ENCODE measurements at places on chromosomes 5 and 9. TPM values are rescaled to one million over a fixed set of nuclear protein-coding genes. Genes with fewer than 3 reads are reported as not detected.

- no peak overlapping the region for H3K27ac ChIP-seq
- no peak overlapping the region for H3K4me3 ChIP-seq
- H3K27me3 ChIP-seq, result peaks cover 3% of the 10 kb centered on the region
- DNase-seq, result no peak
- no peaks in the 10 kb centered on the region for H3K4me1 ChIP-seq
Observed at GRCh38 chr5:71895546-71895945, 176.5 kb downstream of the CARTPT start.

GRCh38 chr5:126519637-126520592 lies 75.1 kb downstream of the ALDH7A1 start:
- H3K4me3 ChIP-seq, result no peak overlapping the region
- H3K27ac ChIP-seq, result no peak overlapping the region
- H3K36me3 ChIP-seq, result no peaks in the 10 kb centered on the region
- peaks cover 23% of the 10 kb centered on the region for H3K4me1 ChIP-seq

WDR38 gene
- not detected for total RNA-seq

F2RL1 gene
- total RNA-seq, result 6.5 TPM

DNA sequence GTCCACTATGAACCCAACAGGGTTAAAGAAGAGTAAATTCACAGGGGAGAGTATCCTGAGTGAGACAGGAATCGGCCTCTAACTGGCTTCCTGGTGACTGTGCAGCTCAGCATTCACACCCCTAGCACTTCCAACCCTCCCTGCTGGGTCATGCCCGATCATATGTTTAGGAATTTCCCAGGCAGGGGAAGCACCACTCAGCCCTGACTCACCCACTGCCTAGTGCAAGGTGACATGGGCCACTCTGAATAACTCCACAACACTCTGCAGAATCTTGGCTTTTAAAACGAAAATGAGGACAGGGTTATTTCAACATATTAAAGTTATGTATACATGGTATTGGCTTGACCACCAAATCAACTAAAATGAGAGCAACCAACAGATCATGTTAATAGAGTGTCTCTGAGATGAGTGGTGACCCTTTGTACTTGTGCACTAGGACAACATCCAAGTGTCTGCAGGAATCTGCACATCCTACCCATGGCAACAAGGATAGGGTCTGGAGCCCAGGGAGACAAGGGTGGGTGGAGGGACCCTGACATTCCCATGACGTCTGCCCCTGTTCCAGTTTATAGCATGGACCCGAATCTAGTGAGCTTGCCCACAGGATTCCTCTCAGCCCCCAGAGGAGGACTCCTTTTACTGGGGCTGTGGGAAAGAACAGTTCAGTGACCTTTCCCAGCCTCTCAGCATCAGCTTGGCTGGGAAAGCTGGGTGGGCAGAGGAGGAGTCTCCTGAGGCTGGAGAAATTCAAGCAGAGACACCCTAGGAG lies 485.8 kb downstream of the SEMA5A start:
- no peak overlapping the region for H3K27ac ChIP-seq
- DNase-seq, result no peak
- no peaks in the 10 kb centered on the region for H3K36me3 ChIP-seq
- peaks cover 6% of the 10 kb centered on the region for H3K27me3 ChIP-seq

DNA sequence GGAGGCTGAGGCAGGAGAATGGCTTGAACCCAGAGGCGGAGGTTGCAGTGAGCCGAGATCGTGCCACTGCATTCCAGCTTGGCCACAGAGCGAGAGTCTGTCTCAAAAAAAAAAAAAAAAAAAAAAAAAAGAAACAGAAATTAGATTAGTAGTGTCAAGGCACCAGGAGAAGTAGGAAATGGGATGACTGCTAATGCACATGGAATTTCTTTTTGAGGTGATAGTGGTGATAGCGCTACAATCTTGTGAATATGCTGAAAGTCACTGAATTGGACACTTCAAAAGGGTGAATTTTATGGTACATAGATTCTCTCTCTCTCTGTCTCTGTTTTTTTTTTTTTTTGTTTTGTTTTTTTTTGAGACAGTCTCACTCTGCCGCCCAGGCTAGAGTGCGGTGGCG lies 42.1 kb upstream of the SUB1 start:
- DNase-seq, result no peak
- no peaks in the 10 kb centered on the region for H3K36me3 ChIP-seq
- no peak overlapping the region for H3K27ac ChIP-seq
- H3K4me1 ChIP-seq, result no peaks in the 10 kb centered on the region

DNA sequence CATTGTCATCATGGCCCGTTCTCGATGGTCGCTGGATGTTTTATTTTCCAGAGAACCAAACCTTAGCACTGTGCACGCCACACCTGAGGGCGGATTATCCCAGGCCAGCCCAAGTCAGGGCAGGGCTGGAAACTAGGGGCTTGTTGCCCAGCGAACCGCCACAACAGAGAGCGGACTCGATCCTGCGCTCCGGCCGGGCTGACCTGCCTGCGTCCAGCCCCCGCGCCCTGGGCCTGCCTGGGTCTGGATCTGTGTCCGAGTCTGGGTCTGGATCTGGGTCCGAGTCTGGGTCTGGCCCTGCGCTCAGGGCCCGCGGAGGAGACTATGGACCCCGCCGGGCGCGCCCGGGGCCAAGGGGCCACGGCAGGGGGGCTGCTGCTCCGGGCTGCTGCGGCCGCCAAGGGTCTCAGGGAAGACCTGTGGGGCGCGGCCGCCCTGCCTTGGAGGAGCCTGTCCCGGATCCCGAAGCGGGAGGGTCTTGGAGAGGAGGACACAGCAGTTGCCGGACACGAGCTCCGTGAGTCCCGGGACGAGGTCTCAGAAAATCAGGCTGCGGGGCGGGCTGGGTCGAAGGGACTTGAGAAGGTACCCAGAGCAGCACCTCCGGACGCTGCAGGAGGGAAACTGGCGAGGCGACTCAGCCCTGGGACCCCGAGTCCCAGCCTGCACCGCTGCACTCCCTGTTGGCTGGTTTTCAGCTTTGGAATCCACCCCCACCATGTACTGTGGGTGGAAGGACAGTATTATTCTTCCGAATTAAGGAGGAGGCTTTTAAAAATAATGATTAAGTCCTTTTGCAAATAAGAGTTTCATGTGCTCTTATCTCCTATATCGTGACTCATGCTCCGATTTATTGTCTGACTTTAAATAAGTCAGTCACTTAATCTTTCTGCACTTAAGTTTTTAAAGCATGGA lies at the start of gene ANKDD1B:
Gene ANKDD1B, plus strand, starts transcription at position 143 of the 915 bp plus-strand sequence. Its CDS starts 182 bp downstream, at position 325.
- peaks cover 4% of the 10 kb centered on the region for H3K36me3 ChIP-seq
- peak within 1 kb of the TSS; percentile 81 for H3K4me3 ChIP-seq
- peak; percentile 30 for DNase-seq
- H3K4me1 ChIP-seq, result peaks cover 15% of the 10 kb centered on the region
- no peaks in the 10 kb centered on the region for H3K27me3 ChIP-seq
- H3K27ac ChIP-seq, result peak within 1 kb of the TSS; percentile 98

DNA sequence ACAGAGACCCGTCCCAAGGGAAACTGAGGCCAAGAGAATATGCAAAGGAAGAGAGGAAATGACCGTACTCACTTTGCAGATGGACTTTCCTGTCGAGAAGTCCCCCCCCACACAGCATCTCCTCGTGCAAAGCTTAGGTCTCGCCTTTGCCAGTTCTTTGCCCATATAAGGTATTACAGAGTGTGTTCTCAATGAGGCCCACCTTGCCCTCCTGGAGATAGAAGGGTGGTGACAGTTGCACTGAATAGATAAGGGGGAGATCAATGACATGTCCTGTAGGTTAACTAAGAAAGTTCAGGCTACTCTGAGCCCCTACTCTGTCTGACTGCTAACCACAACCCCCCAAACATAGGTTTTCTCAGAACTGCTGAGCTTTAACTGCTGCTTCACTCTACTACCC lies 68.2 kb upstream of the SPTLC1 start:
- DNase-seq, result no peak
- H3K4me3 ChIP-seq, result no peak overlapping the region
- H3K4me1 ChIP-seq, result no peaks in the 10 kb centered on the region
- H3K27ac ChIP-seq, result no peak overlapping the region
- no peaks in the 10 kb centered on the region for H3K36me3 ChIP-seq

SLCO4C1 gene
- 4.0 TPM for total RNA-seq

DNA sequence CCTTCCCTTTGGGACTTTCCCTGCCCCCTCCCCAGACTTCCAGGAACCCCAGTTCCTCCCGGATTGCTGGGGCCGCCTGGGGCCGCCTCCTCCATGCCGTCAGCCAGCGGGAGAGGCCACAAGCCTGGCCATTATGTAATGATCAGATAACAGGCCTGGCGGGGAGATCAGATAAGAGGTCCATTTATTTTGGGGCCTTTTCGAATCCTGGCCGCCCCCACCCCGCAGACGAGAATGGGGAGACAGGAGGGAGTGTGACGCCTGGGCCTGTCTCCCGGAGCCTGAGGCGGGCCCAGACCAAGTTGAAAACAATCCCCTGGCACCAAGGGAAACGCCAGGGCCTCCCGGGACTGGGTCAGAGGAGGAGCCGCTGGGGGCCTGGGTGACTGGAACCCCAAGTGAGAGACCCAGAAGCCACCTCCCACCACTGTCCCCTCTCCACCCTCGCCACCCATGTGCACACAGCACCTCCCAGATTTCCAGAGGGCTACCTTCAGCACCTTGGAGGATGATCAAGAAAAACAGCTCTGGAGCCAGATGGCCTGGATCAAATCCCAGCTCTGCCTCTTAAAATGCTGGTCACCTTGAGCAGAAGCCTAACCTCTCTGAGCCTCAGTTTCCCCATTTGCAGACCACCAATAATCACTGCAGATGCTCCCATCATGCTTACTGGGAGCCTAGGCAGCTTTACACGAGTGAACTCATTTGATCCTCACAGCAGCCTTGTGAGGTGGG lies 7.8 kb downstream of the ENG start:
- no peaks in the 10 kb centered on the region for H3K4me1 ChIP-seq
- DNase-seq, result no peak
- H3K4me3 ChIP-seq, result no peak overlapping the region
- H3K36me3 ChIP-seq, result peaks cover 4% of the 10 kb centered on the region
- no peak overlapping the region for H3K27ac ChIP-seq

DNA sequence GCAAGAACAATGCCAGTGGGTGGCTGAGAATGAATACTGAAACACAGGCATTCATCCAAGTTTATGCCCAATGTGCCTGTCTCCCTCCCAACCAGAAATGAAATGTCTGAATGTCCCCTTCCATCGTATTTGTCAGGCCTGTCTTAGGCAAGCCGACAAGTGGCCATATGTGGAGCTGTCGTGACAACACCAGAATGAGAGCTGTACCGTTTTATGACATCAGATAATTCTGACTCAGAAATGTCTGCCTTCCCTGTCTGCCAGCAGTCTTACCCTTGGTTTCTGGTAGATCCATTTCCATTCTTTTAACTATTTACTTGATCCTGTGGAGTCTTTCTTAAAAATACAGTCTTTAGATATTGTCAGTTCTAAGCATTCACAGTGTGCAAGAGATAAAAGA lies 211.8 kb downstream of the NR3C1 start:
- H3K27me3 ChIP-seq, result no peaks in the 10 kb centered on the region
- H3K4me3 ChIP-seq, result no peak overlapping the region
- no peaks in the 10 kb centered on the region for H3K4me1 ChIP-seq
- H3K36me3 ChIP-seq, result peaks cover 2% of the 10 kb centered on the region

All from progenitor cell of endocrine pancreas (in vitro differentiated cells).